NCI-H1092 treated with DMSO at 0.1 percent for 48 hours (cell line): ENCODE measurements at places on chromosomes 16 and 17.

DNA sequence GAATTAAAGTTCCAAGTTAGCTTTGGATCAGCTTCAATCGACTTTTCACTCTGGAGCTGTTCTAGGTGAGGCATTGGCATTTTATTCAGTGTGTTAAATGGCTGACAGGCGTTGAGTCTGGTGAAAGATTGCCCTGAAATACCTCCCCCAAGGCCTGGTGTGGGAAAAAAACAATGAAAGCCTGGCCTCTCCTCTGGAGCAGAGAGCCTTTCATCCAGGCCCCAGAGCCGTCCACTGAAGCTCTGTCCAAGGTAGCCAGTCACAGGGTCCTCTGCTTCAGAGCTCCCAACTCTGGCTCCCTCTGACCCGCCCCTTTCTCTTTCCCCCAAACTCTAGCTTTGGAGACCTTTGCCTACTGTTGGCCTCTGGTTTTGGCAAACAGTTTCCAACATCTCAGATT lies 123.6 kb upstream of the CRHR1 start:
- DNase-seq = no peak

GRCh38 chr17:11302401-11303186 lies 61.6 kb downstream of the SHISA6 start:
- no peak for DNase-seq

DNA sequence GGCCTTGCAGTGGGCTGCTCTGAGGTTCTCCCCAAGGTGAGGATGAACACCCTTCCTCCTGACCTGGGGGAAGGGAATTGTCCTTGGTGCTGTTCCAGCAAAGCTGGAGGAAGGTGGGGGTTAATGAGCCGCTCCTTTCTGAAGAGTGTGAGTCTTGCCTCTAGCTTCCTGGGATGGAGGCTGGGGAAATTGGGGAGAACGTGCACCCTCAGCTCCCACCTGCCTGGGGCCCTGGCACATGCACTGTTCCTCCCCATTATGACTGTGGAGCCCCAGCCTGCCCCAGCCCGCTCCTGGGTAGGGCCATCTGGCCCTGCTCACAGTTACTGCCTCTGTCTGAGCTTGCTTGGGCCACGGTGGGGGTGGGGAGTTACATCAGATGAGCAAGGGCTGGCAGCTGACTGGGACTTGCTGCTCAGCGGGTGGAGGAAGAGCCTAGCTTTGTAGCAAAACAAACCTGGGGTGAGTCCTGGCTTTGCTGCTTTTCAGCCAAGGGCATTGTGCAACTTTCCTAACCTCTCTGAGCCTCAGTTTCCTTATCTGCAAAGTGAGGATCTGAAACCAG lies 11.1 kb downstream of the TNS4 start:
- DNase-seq = no peak

DNA sequence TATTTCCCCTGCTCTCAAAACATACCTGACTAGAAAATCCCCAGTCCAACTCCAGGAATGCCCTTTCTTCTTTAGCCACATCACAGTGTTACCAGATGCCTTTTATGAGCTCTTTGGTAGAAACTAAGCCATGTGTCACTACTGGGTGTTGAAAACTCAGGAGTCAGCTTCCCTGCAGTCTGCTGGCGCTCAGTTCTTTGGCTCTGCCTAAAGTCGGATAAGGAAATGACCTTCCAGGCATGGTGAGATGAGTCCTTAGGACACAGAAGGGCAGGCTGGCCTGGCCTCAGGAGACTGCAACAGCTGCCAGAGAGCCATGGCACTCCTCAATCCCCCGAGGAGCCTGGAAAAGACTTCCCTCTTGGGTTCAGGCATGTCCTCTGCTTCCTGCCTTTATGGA lies 89.1 kb downstream of the CDH13 start:
- no peak for DNase-seq

DNA sequence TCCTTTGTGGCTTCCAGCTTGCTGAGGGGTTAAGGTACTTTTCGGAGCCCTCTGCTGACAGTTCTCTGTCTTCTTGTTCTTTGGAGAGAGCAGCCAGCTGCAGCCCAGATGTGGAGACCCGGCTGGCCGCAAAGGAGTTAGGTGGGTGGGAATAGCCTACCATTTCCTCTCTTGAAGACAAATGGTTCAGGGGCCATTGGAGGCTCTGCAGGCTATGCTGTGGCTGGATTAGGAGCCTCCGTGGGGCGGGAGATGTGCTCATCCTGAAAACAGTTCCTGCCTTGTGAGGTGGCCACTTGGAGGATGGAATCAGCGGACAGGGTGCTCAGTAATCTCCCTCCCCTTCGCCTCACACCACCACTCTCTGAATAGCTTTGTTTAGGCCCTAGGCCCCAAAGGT lies 30.3 kb downstream of the MEOX1 start:
- no peak for DNase-seq

GRCh38 chr17:37447641-37448040 lies 41.0 kb downstream of the TADA2A start:
- no peak for DNase-seq

- DNase-seq = no peak
These were observed 11.1 kb downstream of the HROB start for GRCh38 chr17:44152875-44153274.

DNA sequence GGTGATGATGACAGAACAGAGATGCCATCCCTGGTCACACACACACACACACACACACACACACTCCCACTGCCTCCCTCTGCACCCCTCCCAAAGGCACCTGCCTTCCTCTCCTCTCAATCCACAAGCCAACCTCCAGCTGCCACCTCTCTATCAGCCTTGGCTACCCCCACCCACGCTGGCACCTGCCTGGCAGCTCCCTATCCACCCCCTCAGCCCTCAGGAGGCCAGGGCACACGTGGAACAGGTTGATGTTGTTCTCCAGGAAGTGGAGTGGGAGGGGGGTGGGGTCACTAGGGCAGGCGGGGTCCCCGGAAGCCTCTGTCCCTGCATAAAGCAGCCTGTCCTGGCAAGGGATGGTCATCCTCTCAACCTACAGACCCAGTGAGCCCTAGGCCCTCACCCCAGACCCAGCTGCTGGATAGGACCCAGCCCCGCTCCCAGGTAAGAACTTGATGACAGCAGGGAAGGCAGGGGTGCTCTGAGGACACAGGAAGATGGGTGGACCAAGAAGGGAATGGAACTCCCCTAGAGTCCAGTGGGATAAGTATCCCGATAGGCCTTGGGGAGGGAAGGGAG lies at the start of gene GSDMA:
Gene GSDMA, plus strand, starts transcription at position 363 of the 579 bp plus-strand sequence. CDS start 2,684 bp downstream, outside the sequence.
- DNase-seq = no peak

- DNase-seq = no peak
These were observed 72.8 kb downstream of the MYH11 start for GRCh38 chr16:15783985-15784384.

- DNase-seq = no peak
These were observed 1.7 kb downstream of the RASD1 start for GRCh38 chr17:17494499-17494869.

- DNase-seq = no peak
These were observed 22.8 kb downstream of the KSR1 start for GRCh38 chr17:27478901-27479538.

GRCh38 chr17:14304222-14304772 lies 3.4 kb downstream of the HS3ST3B1 start:
- no peak for DNase-seq

- no peak for DNase-seq
These were observed 36.1 kb upstream of the ERCC4 start for GRCh38 chr16:13883881-13884280.
